ENCODE measurements at places on chromosomes 1 and 21.
A peak's percentile ranks its signal among the peaks of the same experiment; 100 is the strongest.

DNA sequence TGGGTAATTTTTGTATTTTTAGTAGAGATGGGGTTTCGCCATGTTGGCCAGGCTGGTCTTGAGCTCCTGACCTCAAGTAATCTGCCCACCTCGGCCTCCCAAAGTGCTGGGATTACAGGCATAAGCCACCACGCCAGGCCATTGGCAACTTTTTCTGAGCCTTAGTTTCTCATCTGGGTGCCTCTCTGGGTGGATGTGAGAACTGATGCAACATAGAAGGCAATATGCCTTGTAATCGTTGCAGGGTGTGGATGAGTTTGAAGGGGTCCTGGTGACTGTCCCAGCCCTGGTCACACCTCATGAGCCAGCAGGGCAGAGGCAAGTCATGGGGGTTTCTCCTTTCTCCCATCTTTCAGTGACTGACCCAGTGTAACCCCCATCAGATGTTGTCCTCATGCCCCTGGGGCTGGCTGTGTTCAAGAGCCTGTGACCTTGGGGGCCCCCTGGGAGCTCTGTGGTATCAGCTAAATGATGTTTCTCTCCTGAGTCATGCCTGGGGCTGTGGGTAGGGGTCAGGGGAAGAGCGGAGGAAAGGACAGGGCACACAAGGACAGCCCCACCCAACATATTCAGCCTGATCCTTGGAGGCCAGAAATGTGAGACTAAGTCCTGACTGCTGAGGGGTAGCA, 3.6 kb downstream of the COL9A2 start:
- no peak for DNase-seq

- peak; percentile 55 for DNase-seq
Observed at GRCh38 chr1:42479621-42480020, 16.5 kb downstream of the CCDC30 start.

GRCh38 chr21:16081304-16081703, 351.5 kb downstream of the USP25 start:
- DNase-seq, result no peak

- no peak for DNase-seq
Observed at GRCh38 chr21:39888848-39889247, 21.6 kb downstream of the PCP4 start.

- no peak for DNase-seq
Observed at GRCh38 chr1:64042331-64043100, 160.9 kb upstream of the UBE2U start.

DNA sequence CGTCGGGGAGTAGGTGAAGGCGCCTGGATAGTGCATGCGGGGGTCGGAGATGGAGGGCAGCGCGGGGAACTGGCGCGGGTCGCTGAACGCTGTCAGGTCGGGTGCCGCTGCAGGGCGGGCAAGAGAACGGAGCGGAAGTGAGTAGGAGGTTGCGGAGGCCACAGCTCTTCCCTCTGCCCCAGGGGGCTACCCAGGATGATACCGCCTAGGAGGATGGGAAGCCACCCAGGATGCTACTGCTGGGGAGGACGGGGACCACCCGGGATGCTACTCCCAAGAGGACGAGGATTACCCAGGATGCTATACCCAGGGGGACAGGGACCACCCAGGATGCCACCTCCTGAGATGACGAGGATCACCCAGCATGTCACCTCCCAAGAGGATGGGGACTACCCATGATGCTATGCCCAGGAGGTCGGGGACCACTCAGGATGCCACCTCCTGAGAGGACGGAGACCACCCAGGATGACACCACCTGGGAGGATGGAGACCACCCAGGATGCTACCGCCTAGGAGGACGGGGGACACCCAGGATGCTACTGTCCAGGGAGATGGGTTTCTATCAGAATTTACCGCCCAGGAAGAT, 123.8 kb downstream of the CLIC6 start:
- DNase-seq, result no peak

GRCh38 chr1:35622510-35623178, 18.7 kb downstream of the PSMB2 start:
- DNase-seq, result no peak

DNA sequence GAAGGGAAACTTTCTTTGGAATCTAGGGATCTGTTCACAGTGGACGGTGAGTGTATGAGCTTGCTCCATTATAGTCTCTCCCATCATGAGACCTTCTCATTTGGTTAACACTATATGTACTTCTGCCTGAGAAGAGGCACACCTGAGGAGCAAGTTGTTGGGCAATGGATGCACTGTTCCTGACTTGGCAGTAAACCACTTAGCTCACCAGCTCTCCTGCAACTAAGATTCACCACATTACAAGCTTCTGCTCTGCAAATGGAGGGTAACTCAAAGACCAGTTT, 10.2 kb downstream of the MACF1 start:
- DNase-seq, result no peak

DNA sequence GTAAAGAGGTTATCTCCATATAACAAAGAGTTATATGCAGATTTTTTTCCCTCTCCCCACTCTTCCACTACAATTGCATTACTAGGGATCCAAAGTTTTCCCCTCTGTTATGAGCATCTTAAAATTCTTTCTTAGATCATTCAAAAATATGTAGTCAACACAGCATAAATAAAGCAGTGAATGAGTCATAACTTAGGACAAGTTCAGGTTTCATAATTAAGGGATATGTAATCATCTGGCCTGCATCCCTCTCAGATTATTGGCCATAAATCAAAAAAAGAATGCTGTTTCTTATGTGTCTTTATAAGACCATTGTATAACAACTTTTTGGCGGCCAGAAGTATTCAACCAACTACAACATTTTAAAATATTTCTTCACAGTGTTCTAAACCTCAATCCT, 1526.1 kb downstream of the KCNT2 start:
- no peak for DNase-seq

DNA sequence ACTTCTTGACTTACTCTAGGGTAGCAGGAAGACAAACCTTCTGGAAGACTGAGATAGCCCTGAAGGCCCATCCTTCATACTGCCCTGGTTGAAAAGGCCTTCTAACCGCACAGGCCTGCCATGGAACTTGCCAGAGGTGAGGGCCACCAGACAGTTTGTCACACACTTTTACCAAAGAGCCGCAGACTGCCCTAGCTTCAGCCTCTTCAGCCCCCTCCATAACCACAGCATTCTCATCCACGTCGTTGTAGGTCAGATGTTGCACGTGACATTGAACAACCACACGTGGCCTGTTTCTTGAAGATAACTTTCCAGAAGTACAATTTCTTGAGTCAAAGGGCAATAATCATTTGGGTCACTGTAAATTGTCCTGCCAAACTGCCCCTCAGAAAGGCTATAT, 18.9 kb downstream of the ZNF362 start:
- DNase-seq, result no peak

- DNase-seq, result no peak
Observed at GRCh38 chr1:92017656-92018055, 12.1 kb upstream of the EPHX4 start.

DNA sequence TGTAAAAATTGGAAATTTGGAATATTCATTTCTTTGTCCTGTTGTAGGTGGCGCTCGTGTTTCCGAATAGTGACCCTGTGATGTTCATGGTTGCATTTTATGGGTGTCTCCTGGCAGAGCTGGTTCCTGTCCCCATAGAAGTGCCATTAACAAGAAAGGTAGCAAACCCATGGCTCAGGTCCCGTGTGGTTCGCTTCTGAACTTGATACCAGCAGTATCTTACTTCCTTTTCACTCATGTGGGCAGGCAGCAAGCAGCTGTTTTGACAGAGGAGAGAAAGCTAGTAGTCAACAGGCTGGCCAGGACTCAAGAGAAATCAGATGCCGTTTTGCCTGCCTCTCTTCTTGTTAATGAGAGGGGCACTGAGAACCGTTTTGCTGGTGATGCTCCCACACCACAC, 72.8 kb downstream of the S100B start:
- no peak for DNase-seq

GRCh38 chr1:58734630-58735029, 34.8 kb upstream of the MYSM1 start:
- DNase-seq, result no peak

DNA sequence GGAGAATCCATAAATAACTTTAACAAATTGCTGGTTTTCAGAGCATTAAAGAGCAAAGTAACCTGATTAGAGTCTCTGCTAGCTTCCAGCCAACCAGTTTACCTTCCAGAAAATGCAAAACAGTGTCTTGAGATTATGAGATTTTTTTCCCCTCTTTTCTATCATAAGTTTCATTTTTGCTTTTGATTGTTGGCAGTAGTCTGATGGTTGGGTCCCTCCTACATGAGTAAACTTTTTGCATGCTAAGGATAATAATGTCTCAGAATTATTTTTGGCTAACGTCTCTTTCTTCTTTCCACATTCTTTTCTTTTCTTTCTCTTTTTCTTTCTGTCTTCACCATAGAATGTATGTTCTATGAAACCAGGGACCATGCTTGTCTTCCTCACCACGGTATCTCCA, 6.3 kb upstream of the ADAMTS5 start:
- DNase-seq, result no peak

DNA sequence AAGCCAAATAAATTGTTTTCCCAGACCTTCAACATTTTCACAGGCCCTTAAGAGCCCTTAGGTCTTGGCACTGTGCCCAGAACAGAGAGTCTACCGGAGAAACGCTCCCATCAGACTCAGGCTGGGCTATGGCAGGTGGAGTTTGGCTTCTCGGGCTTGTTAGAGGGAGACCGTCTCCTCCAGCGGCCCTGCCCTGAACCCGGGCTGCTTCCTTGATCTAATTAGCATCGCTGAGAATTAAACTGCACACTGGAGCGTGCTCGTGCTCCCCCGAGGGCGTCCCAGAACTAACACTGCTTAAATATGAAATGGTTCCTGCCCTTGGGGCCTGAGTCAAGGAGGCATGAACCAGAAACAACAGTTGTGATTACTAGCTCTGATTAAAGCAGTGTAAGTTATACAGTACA, 634.4 kb downstream of the MATN1 start:
- peak; percentile 65 for DNase-seq

GRCh38 chr1:247084771-247085170, 6.2 kb upstream of the ZNF670 start:
- no peak for DNase-seq

DNA sequence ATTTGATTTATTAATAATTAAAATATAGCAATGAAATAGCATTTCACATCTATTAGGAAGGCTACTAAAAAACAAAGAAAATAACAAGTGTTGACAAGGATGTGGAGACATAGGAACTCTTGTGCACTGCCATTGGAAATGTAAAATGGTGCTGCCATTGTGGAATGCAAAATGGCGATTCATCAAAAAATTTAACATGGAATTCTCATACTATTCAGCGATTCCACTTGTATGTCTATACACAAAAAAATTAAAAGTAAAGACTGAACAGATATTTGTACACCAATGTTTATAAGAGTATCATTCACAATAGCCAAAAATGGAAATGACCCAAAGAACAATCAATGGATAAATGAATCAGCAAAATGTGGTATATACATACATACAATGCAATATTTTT, 101.3 kb upstream of the S1PR1 start:
- DNase-seq, result no peak

DNA sequence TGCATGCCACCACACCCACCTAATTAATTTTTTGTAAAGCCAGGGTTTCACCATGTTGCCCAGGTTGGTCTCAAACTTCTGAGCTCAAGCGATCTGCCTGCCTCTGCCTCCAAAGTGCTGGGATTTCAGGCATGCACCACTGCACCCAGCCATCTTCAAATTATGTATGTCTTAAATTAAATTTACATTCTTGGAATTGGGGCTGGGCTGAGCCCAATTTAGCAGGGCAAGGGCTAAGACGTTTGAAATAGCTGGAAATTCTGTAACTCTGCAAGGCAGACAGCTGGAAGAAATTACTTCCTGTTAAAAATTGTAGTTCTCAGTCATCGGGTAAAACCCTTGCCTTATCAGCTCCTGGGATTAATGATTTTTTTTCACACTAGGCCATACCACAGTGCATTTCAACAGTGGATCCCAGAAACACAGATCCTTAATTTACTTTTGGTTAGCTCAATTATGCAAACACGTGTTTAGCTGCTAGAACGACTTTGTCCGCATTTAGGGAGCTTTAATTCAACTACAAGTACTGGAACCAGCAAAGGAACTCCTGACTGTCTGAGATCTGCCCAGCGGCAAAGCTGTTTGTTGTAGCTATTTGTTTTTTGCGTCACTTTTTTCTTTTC, 83.3 kb downstream of the OLFML3 start:
- DNase-seq, result no peak

DNA sequence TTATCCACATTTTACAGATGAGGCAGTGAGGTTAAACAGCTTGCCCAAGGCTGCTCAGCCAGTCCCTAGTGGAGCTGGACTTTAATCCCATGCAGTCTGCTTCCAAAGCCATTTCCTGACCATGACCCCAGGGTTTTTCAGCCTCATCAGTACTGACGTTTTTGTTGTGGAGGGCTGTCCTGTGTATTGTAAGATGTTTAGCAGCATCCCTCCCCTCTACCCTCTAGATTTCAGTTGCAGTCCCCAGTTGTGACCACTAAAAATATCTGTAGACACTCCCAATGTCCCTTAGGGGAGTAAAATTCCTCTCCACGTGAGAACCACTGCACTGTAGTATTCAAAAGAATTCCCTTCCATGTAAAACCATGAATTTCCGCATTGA, 30.2 kb upstream of the C1orf105 start:
- DNase-seq, result no peak

GRCh38 chr1:65063025-65063424, 85.0 kb upstream of the AK4 start:
- no peak for DNase-seq

GRCh38 chr1:67886076-67886475, 52.8 kb upstream of the GNG12 start:
- no peak for DNase-seq

- peak; percentile 77 for DNase-seq
Observed at GRCh38 chr1:117367046-117368025, at the start of gene MAN1A2. MAN1A2 (plus strand) TSS chr1:117367449; CDS start chr1:117368184, 735 bp downstream.

GRCh38 chr1:113451710-113452109, 61.4 kb downstream of the MAGI3 start:
- DNase-seq, result no peak

DNA sequence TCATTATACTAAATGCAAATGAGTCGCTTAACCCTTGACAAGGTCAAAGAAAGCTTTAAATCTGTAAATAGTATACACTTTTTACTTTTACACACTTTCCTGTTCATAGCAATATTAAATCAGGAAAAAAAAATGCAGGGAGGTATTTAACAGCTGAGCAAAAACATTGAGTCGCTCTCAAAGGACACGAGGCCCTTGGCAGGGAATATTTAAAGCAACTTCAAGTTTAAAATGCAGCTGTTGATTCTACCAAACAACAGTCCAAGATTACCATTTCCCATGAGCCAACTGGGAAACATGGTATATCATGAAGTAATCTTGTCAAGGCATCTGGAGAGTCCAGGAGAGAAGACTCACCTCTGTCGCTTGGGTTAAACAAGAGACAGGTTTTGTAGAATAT, 62.7 kb downstream of the CAPN2 start:
- DNase-seq, result no peak

DNA sequence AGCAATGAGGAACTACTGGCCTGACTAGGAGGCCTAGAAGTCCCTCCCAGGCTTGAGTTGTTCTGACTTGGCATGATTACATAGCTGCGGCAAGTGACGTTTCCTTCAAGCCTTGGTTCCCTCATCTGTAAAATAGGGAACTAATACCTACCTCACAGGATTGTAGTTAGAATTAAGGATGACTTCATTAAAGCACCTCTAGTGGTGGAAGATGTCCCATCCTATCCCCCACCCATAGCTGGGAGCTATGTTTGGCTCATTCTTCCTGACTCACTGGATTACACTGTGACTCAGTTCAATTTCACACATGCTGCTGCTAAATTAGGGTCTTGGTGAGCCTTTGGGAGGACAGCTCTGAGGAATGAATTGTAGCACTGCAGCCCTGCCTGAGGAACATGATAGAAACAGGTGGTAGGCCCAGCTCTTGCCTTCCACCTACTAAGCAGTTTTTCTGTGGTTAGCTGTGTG, 6.0 kb upstream of the SHISA4 start:
- no peak for DNase-seq

- no peak for DNase-seq
Observed at GRCh38 chr1:233704170-233704897, 90.4 kb downstream of the KCNK1 start.

- DNase-seq, result no peak
Observed at GRCh38 chr1:198232940-198233675, 76.3 kb downstream of the NEK7 start.

All from glutamatergic neuron (in vitro differentiated cells).